Fibroblast of pulmonary artery (primary cell): ENCODE measurements at places on chromosomes 3 and 15.
A peak's percentile ranks its signal among the peaks of the same experiment; 100 is the strongest.

DNA sequence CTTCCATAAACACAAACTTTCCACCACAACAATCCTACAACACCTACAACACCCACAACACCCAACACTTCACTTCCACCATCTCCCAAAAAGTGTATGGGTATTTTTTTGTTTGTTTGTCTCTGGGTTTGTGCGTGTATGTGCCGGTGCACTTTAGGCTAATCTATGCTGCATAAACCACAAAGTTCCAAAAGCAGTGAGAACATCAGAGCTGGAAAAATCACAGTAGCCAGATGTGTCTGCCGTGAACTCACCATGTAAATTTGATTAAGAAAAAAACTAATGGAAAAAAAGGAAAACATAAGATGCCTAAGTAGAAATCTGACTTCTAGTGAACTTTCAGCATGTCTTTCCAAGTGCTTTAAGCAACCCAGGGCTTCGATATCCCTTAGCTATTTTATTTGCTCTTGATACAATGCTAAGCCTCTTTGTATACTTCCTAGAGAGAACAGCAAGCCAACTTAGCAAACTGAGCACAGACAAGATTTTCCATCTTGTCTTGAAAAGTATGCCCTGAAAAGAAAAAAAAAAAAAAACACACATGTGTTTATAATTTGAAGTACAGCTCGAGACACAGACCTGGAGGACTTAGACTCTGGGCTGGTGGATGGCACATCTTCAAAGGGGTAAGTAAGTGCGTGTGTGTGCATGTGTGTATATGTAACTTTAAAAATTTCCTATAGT, 91.4 kb downstream of the WWTR1 start:
- DNase-seq = no peak

GRCh38 chr3:14581334-14582044, 41.3 kb upstream of the GRIP2 start:
- no peak for DNase-seq

DNA sequence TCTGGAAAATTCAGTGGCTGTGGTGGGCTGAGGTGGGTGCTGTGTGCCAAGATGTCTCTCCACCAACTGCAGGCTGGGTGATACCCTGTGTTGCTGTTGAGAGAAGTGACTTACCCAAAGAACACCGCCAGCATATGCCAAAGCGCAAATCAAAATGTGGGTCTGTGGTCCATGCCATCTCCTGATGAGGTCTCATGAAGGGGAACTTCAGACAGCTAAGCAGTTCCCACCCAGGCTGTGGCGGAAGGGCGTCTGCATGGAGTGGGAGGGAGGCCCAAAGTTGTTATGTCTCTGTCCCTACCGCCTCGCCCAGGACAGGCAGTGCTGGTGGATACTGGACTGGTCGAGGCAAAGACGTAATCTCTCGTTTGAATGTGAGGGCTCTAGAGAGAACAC, 70.9 kb upstream of the PLXNA1 start:
- DNase-seq = no peak

GRCh38 chr3:18847583-18848197, 300.6 kb upstream of the KCNH8 start:
- DNase-seq = no peak

GRCh38 chr3:171354706-171355582, 105.3 kb downstream of the TNIK start:
- no peak for DNase-seq

- DNase-seq = peak; percentile 94
These were observed at the start of gene FBN1 for GRCh38 chr15:48645558-48646330. Gene FBN1 (minus strand): TSS chr15:48645709. CDS start chr15:48644769, 940 bp downstream.

- DNase-seq = no peak
These were observed 3.0 kb upstream of the KLHL6 start for GRCh38 chr3:183558495-183558894.

GRCh38 chr3:157542711-157543500, 39.7 kb upstream of the VEPH1 start:
- DNase-seq = peak; percentile 78

DNA sequence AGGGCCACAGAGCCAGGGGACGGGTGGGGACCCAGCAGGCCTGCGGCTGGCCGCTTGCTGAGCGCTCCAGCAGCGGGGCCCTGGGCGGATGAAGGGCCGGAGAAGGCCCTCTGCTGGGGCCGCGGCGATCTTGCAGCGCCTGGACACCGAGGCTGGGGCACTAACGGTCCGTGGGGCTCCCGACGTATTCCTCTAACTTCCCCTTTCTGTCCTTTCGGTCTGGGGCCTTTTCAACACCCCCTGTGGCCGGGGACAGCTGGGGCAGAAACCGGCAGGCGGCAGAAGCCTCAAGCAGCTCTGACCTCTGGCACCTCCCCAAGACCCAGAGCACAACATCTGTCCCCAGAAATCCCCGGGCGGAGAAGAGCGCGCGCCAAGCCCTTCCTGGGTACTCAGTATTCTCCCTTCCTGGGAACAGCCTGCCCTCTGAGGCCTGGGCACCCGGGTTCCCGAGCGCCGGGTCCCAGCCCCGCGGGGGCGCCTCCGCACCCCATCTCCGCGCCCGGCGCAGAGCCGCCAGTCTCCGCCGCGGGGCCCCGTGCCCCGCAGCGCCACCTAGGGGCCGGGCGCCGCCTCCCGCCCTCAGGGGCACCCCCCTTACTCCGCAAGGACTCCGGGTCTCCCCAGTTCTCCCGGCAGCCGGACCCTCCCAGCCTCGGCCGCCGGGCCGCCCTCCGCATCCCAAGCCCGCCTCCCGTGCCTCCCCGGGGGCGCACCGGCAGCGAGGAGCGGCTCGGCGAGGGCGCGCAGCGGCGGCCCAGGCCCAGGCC, 582 bp upstream of the SLCO3A1 start:
- peak; percentile 71 for DNase-seq

GRCh38 chr3:135197246-135197645, 402.2 kb downstream of the EPHB1 start:
- DNase-seq = no peak

DNA sequence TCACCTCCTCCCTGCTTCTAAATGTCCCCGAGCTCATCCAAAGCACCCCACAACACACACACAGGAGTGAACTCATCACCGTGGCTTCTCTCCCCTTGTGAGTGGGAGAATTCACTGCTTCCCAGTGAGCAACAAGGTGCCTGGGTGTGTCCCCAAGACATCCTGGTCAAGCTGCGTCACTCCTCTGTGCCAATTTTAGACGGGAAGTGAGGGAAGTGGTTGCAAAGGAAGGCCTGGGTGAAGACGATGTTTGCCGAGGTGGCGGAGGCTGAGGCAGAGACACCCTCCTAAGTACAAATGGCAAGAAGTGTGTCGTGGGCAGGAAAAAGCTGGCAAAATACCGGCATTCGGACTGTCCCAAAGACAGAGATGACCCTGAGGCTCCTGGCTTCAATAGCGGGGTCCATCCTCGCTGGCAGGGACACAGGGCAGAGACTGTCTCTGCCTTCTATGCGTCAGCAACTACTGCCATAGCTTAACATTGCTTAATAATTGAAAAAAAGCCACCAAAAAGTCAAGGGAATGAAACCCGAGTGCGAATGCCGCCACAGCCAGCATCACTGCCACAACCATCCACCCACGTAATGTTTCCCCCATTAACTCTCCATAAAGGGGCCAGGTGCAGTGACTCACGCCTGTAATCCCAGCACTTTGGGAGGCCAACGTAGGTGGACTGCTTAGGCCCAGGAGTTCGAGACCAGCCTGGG, 72.8 kb downstream of the VGLL4 start:
- DNase-seq = peak; percentile 48

DNA sequence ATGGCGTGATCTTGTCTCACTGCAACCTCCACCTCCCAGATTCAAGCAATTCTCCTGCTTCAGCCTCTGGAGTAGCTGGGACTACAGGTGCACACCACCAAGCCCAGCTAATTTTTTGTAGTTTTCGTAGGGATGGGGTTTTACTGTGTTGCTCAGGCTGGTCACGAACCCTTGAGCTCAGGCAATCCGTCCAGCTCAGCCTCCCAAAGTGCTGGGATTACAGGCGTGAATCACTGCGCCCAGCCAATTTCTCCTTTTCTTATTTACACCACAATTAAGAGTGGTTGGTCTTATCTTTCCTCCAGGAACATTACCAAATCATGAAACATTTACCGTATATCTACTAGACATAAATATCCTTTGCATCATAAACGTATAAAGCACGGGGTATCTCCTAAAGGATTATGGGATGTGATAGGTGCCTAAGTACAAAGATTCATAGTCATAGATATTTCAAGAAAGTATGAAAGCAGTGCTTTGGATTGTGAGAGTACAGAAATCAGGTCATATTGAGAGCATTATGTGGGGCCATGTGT, 194.5 kb downstream of the RBMS3 start:
- no peak for DNase-seq

DNA sequence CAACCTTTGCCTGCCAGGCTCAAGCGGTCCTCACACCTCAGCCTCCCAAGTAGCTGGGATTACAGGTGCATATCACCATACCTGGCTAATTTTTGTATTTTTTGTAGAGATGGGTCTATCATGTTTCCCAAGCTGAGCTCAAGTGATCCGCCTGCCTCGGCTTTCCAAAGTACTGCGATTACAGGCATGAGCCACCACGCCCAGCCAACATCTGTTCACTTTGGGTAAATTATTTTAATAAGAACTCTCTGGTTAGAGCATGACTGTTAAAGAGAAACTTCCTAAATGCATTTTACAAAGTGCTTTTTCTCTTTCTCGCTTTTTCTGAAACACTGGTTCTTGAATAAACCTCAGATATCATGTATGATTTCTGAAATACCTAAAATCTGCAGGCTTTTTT, 172.5 kb downstream of the PTPRG start:
- DNase-seq = no peak
